Stimulated activated CD4-positive, alpha-beta T cell treated with anti-CD3 and anti-CD28 coated beads, TNF-alpha, amount 100 ng/mL, for 4 hours (primary cell): ENCODE measurements at places on chromosomes 3 and 15.

DNA sequence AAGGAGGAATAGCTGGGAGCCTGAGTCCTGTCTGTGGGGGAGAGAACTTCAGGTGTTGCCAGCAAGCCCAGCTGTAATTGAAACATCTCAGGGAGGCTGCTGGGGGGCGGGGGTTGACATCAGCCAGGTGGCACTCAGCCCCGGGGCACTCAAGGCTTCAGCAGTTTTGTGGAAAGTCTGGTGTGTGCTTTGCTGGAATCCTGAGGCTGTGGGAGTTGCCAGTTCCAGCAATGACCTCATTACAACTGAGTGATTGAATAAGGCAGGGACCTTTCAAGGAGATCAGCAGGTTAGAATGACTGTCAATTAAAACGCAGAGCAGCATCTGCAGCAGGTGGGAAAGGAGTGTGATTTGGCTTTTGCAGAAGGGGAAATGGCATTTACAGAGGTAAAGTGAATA is 75.7 kb downstream of the FAM43A start:
- no peak for DNase-seq

DNA sequence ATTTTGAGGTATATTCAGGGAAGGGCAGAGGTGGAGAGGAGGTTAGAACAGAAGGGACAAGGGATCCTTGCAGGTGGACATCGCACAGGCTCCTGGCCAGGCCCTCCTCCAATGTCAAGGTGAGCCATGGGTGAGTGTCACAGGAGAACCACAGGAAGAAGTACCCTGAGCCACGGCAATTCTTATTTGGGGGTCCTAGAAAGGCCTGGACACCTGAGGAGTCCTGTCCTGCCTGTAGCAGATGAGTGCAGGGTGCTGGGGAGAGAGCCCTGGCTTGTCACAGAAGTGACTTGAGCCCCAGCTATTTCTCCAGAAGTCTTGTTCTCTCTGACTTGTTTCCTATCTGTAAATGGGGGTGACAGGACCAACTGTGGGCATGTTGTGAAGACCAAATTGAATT is 4.3 kb downstream of the SLC6A20 start:
- no peak for DNase-seq

GRCh38 chr3:146466604-146467003 is 2.8 kb downstream of the PLSCR2 start:
- no peak for DNase-seq

GRCh38 chr15:27817258-27817657 is 281.9 kb downstream of the OCA2 start:
- no peak for DNase-seq

DNA sequence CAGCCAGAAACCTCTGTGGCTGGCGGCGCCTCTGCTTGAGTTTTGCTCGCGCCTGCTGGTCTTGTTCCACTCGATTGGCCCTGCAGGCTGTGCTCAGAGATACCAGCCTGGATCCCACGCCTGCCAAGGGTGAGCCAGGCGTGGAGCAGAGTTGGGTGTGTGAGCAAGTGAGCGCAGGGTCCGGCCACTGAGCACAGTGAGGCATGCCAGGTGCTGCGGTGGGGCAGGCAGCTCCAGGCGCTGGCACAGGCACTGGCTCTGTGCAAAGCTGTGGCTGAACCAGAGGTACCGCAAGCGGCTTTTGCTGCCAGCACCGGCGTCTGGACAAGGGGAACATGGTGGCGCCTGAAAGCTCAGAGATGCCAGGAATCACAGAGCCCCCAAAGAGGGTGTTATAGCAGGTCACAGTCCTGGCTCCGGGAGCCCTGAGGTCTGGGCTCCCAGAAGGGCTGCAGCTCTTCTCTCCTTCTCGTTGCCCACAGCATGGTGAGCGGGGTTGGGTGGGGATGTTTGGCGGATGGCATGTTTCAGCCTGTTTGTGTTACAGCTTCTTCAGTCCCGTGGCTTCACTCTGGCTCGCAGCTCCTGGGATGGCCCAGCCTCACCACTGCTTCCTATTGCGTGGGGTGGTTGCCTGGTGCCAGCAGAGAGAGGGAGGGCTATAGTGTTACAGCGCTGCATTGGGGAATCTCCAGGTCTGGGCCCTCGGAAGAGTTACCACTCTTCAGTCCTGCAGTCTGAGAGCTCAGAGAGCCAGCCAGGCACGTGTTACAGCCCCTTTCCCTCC is 73.9 kb downstream of the NR1D2 start:
- DNase-seq: no peak

- DNase-seq: no peak
Observed at GRCh38 chr3:126159476-126159875, 20.9 kb downstream of the ALDH1L1 start.

DNA sequence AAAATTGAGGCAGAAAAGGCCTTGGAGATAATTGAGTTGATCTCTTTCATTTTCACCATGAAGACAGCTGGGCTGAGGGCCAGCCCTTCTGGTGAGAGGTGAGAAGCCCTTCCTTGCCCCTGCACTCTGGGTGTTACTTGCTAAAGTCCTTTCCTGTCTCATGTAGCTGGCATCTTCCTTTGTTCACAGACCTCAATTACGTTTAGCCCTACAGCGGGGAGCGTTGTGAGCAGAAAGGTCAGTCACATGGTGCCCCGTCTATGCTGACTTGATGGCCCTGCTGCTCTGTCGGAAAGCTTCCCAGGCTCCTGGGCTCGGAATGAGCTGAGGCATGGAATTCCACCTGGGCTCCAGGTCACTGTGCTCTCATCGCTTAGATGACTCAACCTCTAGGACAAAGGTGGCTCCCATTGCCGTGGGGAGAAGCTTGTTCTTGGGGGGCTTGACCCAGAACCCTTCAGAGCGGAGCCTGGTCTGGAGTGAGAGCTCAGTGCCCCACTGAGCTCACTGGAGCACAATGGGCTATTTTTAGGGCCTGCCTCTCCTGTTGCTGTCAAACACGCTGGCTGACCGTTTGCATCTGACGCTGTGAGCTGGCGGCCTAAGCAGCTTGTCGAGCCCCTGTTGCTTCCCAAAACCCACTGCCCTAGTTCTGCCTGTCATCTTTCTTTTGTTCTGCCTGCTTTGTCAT is 47.0 kb downstream of the RPLP1 start:
- no peak for DNase-seq

GRCh38 chr3:102144063-102144462 is 290.8 kb upstream of the ZPLD1 start:
- DNase-seq: no peak

DNA sequence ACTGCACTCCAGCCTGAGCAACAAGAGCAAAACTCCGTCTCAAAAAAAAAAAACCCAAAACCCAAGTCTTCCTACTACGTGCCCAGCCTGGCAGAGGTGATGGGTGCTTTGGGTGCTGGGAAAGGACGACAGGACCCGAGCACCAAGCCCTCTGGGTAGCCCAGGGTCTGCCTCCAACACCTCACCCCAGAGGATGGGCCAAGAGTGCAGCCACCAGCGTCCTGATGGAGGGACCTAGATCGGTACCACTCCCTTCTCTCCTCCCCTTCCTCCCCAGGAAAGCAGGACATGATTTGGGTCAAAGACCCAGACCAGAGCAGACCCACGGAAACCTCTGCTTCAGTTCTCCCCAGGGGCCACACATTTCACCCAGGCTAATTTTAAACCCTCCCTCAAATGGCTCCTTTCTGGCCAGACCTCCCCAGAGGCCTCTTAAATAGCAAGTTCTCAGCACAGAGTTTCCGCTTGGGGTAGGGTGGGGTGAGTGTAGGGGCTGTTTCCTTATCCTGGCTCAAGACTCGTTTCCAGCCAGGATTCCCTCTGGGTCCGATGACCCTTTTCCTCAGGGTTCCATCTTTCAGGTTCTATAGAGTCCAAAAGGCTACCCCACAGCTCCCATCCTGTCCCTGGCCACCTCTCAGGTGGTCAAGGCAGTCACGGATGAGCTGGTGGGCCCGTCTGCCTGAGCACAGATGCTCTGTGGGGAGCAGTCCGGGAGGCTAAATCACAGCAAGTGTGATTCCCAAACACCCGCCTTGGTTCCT is 20.5 kb downstream of the RBPMS2 start:
- no peak for DNase-seq

- DNase-seq: no peak
Observed at GRCh38 chr3:106014971-106015370, 146.2 kb upstream of the CBLB start.

DNA sequence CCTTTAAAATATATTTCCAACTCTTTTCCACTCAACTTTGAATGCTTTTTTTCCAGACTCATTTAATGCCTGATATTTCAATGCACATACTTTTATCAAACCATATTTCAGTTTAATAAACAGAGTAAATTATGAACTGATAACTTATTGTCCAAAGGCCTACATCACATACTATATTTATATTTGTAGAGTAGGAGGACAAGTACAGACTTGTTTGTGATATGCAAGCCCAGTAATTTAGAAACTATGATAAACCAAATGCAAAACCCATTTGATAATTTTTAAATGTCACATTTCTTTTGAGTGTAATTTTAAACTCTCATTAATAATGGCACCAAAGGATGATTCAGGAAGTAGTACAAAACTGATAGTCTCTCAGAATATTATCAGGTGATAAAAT is 3.3 kb downstream of the RFX7 start:
- DNase-seq: no peak

GRCh38 chr3:117303443-117303842 is 593.9 kb downstream of the TUSC7 start:
- no peak for DNase-seq

GRCh38 chr15:90190606-90191343 is 10.4 kb upstream of the SEMA4B start:
- no peak for DNase-seq

DNA sequence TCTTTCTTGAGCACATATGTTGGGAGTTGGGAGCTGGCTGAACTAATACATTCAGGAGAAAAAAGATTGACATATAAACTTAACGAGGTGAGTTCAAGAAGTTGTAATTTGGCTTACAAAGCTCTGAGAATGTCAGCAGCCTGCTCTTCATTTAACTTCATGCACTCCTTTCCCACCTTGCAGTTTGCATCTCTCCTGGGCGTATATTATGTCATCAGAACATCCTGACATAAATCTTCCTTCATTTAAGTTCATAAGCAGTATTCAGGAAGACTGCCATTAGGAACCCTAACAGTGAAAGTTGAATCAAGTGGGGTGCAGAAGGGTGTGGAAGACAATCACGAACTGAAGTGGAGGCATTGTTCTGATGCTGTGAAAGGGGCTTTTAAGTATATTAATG is 288.1 kb downstream of the ARPP21 start:
- no peak for DNase-seq

DNA sequence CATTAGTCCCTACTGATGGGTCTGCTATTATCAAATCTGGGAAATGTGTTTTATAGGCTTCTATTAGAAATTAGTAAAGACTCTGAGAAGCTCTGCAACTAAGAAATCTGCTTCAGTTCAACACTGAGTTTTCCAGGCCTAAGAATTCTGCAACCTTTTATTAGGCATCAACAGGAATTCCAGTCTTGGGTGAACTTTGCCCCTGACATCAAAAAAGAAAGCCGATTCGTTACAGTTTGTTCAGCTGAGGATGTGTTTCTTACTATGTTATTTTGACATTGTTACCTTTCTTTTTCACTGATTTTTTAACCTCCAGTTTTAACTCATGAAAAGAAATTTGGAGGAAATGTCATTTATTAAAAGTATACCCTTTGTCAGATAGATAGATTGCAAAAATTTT is 131.5 kb upstream of the KCNH8 start:
- DNase-seq: no peak

- DNase-seq: no peak
Observed at GRCh38 chr3:104347291-104347690, 1019.4 kb upstream of the ALCAM start.
